ENCODE measurements at places on chromosomes 1 and 21.

- DNase-seq = no peak
Observed at GRCh38 chr1:240189386-240189989, 97.8 kb downstream of the FMN2 start.

DNA sequence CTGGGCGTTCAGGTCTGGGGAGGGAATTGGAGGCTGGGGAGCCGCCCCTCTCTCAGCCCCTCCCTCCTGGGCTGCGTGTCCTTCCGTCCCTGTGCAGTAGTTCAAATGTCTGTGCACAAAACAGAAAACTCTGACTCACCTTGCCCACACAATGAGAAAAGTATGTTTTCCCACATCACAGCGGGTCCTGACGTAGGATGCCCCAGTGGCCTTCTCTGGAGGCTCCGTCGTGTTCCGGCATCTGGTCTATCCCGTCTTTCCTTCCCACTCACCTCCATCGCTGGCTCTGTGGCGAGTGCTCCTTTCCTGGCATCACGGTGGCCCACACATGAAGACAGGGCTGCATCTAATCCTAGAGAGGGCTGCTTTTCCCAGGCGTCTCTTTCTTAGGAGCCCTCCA lies 224.0 kb downstream of the KAZN start:
- DNase-seq = no peak

GRCh38 chr1:176926330-176927086 lies 238.0 kb downstream of the ASTN1 start:
- DNase-seq = no peak

DNA sequence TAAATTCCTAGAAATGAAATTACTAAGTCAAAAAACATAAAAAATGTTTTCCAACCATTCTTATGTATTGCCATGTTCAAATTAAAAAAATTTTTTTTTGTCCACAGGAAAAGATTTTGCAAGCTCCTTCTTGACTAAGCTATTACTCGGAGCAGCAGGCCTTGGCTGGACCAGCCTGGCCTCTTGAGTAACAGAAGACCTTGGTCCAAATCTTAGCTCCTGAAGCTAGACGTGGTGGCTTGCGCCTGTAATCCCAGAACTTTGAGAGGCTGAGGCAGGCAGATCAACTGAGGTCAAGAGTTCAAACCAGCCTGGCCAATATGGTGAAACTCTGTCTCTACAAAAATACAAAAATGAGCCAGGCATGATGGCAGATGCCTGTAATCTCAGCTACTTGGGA lies 77.6 kb downstream of the CLSTN1 start:
- DNase-seq = no peak

GRCh38 chr1:198370996-198371395 lies 169.5 kb downstream of the ATP6V1G3 start:
- no peak for DNase-seq
